ENCODE measurements at places on chromosomes 1 and 21.

- peak; percentile 20 for DNase-seq
Measured at GRCh38 chr1:230268371-230269170, 157.6 kb downstream of the PGBD5 start.

GRCh38 chr1:1906185-1907097, 8.6 kb upstream of the CALML6 start:
- peak; percentile 78 for DNase-seq

DNA sequence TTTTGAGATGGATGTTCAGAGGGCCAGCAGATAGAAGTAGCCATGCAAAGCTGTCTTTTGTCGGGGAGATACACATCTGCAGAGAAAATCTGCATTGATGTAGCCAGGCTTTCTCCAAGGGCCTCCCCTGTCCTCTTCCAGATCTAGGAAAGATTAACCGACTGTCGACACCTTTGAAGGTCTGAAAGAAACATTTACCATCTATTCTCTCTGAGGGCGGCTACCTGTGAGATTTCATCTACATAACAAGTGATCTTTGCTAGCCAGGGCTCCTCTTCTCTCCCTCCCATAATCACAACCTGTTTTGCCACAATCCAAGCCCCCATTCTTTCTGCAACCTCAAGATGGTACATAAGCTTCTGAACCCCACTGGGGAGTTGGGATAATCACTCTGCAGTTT, 193.6 kb downstream of the RGS7 start:
- no peak for DNase-seq

DNA sequence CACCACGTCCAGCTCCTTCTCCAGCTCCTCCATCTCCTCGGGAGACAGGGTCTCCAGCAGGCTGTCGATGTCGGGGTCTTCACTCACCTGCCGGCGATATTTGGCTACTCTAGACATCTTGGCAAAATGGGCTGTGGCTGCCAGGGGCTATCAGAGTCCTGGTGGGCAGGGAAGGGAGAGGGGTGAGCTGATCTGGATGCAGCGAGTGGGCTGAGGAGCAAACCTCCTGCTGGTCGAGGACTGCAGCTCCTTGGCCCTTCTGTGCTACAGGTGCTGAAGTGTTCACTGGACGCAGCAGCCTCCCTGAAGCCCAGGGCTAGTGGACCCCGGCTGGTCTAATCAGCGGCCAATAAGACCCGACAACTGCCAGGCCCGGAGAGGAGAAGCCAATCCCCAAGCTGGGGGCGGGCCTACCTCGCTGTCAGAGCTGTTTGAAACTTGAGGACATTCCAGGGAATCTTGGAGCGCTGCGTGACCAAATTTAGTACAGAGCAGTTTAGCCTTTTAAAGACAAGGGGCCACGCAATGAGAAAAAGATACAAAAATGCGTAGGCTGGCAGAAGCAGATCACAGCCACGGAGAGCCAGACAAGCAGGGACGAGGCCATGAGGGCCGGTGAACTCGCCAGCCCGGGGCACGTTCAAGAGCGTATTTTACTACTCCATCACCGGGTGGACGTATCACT, at the start of gene LMOD1:
Gene LMOD1, minus strand, starts transcription at position 325 of the 685 bp plus-strand sequence. Its CDS starts 208 bp downstream, at position 117.
- DNase-seq: no peak

DNA sequence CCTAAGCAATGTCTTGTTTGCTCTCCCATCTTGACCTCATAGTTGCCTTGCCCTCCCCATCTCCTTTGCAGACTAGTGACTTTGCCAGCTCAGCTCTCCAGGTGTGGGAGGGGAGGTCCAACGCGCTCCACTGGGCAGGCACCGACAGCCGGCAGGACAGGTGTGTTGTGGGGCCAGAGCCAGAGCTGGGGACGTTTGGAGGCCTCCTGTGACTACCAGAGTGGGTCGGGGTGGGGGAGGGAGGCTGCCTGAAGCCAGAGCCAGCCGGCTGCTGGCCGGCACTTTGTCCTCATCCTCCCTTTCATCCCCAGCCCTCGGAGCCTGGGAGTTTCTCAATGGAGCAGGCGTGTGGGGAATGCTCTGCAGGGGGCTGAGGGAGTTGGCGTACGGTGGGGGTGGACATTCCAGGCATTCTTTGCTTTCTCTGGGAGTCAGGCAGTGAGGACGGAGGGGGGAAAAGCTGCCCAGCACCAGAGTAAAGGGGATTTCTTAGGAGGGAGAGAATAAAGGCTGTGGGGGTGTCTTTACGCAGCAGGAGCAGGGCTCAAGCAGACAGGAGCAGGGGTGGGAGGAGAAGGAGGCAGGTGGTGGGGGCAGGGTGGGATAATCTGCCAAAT, 20.2 kb downstream of the NUAK2 start:
- DNase-seq: peak; percentile 54

GRCh38 chr1:3322450-3323020, 131.9 kb upstream of the ARHGEF16 start:
- DNase-seq: no peak

GRCh38 chr21:44760376-44760775, 41.2 kb downstream of the UBE2G2 start:
- DNase-seq: no peak

DNA sequence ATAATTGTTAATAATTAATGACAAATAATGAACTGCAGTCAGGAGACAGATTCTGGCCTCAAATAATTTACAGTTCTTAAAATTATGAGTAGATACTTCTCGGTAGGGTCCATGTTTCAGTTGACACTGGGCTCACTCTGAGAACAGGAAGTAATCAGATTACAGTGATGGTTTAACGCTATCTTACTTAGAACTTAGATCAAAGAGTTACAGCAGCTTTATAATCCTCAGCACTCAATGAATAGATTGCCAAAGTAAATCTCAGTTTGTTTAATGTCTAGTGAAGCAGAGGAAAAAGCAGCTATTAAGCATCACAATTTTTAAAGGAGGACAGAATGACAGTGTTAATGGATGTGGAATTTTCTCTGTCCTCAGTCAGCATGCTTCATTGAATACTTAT, 79.6 kb downstream of the PDE4B start:
- DNase-seq: no peak

DNA sequence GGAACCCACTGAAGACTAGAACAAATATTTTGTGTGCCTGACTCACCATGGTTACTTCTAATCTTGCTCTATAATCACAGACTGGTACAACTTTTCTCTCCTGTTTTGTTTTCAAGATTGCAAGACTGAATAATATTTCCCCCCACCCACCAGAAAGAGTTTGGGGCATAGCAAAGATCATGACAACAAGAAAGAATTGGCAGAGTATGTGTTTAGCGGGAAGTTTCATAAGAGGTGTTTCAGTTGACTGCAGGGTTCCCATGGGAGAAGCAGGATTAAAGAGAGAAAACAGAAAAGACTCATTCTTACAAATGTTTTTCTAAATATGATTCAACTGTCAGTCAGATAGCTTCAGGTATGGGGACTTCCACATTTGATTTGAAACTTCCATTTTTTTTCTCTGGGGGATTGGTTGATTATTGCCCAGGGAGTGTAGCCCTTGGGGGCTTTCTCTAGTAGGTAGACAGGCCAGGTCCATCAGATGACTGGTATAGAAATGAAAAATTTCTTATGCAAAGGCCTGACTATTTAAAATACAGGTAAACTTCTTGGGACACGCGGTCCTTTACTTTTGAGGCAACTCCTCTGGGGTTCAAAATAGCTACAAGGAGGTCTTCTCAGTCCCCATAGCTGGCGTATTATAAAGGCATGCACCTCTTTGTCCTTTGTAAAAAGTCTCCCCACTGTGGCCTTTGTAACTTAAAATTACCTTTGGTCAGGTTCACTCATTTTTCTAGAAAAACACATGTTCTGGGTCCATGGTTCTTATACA, 13.9 kb downstream of the OR14I1 start:
- DNase-seq: no peak

DNA sequence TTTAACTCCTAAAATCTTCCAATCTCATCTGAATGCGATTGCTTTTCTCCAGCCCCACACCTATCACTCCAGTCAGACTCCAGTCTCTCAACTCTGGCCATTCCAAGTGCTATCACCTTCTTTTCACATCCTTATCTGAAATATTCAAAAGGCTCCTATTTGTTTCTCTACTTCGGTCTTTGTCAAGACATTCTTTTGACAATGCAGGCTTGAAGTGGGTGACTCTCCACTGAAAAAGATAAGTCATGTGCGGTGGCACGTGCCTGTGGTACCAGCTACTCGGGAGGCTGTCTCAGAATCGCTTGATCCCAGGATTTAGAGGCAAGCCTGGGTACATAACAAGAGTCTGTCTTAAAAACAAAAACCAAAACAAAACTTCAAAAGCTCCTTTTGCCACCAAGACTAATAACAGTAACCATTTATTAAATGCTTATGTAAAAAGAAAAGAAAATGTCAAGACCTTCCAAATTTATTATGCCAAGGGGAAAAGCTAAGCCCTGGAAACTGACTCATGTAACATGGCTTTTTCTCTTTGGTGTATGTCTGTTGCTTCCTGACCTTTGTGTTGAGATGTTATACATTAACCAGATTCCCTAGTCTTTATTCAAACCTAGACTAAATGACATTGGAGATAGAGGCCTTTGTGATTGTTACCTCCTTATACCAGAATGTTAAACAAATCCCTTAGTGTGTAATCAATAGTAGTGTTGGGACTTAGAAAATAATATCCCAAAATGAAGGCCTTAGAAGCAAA, 3.6 kb downstream of the ALG14 start:
- peak; percentile 69 for DNase-seq

GRCh38 chr1:218759795-218760194, 413.9 kb upstream of the LYPLAL1 start:
- DNase-seq: no peak

DNA sequence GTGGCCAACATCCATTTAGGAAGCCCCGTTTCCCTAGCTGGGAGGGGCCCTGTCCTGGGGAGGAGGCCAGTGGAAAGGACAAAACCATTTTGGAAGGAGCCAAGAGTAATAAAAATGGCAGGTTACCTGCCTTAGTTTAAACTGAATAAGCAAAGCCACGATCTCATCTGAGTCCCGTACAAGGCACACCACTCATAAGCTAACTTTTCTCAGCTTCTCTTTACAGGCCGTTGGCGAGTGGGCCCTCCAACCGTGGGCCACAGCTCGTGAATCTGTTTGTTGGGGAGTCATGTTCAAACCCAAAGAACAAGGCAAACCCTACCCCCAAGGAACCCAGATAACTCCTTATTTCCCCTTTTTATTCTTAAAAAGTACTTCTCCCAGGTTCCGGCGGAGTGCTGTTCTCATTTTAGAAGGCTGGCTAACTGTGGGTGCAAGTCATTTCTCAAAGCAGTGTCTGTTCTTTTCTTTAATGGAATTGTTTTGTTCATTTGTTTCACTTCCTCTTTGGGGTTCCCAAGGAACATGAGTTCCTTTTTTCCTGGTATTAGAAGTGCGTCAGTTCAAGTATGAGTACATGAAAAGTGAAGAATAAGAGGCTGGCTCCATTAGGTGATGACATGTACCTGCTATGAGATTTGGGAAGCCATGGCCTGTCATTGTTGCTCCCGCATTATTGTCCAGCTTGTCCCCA, 89.0 kb downstream of the PSMG1 start:
- DNase-seq: no peak

DNA sequence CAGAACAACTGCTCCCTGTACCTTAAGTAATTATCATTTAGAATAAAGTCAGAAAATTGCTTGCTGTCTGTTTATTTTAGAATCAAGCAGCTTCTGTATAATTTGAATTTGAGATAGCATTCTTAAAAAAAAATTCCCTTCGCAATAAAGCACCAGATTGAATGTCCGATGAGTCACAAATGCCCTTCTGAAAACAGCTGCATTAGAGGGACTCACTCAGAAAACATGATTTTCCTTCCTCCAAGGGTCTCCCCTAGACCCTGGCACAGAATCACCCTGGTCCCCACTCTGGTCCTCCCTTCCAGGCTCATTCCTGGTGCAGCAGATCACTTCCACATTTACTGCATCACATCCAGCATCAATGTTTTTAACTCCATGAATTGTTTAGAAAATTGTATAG, 471.1 kb upstream of the VAMP3 start:
- no peak for DNase-seq

DNA sequence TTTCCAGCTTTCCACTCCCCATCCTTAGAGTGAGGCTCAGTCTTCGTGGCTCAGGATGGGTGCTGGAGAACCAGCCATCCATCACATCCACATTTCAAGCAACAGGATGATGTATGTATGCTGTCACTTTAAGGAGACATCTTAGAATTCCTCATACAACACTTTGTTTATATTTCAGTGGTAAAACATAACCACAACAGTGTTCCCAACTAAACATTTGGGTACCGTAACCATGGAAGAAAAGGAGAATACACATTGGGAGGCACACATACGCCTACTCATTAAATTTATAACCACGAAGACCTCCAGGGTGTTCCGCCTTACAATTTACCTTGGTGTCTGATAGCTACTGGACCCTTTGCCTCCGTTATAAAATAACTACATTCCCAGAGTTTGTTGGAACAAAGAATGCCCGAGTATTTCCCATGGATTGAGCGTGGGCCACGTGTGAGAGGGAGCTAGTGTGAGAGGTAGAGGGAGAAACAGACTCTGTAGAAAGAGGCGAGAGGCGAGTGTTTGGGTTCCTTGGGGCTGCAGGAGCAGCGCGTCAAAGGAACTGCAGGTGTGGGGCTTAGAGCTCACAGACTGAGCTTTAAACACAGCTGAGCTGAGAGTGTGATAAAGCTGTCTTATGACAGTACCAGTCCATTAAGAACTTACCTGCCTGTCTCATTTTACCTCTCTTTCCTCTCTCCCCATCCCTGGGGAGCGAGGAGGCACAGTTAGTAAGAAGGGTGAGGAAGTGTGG, 111.5 kb upstream of the USP24 start:
- no peak for DNase-seq

DNA sequence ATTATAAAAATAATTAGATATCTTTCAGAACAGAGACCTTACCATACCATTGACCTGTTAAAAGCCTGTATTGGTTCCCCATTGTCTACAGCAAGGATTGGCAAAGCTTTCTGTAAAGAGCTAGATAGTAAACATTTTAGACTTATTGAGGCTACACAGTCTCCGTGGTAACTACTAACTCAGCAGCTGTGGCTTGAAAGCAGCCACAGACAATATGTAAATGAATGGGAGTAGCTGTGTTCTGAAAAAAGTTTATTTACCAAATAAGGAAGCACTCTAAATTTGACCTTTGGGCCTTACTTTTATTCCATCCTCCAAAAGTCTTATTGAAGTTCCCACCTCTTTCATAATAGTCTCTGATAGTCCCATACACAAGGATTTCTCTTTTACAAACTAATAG, 39.7 kb downstream of the NUP210L start:
- no peak for DNase-seq

DNA sequence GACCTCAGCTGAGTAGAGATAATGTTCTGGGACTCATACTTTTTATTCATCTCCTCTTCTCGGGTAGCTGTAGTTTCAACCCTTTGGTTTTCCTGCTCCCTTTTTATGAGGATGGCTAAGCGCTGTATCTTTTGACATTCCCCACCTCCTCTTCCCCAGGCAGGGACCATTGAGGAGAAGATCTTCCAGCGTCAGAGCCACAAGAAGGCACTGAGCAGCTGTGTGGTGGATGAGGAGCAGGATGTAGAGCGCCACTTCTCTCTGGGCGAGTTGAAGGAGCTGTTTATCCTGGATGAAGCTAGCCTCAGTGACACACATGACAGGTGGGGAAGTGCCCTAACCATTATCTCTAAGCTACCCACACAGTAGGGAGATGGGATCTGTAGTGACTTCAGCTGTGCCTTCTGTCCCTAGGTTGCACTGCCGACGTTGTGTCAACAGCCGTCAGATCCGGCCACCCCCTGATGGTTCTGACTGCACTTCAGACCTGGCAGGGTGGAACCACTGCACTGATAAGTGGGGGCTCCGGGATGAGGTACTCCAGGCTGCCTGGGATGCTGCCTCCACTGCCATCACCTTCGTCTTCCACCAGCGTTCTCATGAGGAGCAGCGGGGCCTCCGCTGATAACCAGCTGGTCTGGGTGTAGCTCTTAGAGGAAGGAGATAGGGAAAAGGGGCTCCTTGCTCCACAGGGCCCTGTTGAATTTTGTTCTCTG, 25.6 kb downstream of the LRRC41 start:
- no peak for DNase-seq

All from LoVo (cell line).